Fibroblast of skin of back (primary cell): ENCODE measurements at places on chromosomes 5 and 9.

- DNase-seq = no peak
Measured at GRCh38 chr9:130444565-130445221, at the start of gene ASS1. Gene ASS1, plus strand, starts transcription at chr9:130444961. Its CDS starts 7,268 bp downstream, at chr9:130452229.

DNA sequence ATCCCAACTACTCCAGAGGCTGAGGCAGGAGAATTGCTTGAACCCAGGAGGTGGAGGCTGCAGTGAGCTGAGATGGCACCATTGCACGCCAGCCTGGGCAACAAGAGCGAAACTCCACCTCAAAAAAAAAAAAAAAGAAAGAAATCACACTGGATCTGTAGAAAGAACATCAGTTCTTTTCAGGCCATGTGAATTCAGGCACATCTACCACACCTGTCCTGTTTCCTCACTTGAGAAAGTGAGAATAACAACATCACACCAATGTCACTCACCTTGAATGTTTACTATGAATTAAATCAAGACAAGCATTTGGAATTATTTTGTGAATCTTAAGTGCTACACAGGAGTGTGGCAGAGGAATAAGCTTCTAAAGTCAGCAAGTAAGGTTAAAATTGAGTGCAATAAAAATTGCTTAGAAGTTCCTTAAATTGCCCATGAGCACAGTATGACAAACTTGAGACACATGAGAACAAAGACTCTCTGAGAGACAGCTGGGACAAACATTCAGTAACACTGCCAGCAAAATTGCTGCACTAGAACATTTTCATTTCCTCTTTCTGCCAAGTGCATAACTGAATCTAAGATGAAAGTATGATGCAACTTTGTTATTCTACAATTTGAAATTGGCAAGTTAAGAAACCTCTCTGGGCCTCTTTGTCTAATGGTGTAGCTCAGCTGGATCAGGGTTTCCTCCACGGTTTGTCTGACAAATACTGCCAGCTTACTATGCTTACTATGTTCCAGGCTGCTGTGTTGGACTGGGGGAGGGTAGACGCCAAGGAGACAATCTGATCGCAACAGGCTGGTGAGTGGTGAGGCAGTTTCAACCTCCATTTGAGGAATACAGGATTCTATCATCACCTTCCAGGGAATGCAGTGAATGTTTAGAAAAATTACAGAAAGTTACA lies 1.9 kb upstream of the RIC1 start:
- peak; percentile 72 for DNase-seq

DNA sequence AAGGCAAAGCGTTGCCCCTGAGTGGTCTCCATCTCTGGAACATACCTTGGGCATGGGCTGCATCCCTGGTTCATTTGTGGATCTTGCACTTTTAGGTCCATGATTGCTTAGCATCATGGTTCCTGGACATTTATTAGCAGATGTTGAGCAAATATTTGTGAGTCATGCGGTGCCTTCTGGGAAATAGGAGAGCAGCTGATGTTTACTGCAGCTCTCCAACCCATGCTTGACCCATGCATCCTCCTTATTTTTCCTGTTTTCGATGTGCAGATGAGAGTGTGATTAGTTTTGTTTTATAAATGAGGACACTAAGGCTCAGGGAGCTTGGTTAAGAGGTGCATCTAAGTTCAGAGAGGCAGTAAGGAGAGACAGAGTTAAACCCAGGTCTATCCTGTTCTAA lies 253.7 kb downstream of the ICE1 start:
- no peak for DNase-seq

- DNase-seq = peak; percentile 36
Measured at GRCh38 chr9:110214090-110214489, 6.1 kb upstream of the C9orf152 start.

DNA sequence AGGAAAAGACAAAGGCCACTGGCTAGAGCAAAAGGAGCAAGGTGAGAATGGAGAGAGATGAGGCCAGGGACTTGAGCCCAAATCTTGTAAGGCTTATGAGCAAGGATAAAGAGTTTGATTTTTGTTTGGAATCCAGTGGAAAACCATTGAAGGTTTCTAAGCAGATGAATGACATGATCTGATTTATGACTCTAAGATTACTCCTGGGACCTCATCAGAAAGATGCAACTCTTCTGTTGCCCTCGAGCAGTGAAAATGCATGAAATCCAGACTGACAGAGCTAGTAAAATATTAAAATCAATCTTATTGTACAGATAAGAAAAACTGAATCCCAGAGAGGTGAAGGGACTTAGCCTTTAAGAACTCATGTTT lies 677 bp downstream of the MFAP3 start:
- DNase-seq = no peak

DNA sequence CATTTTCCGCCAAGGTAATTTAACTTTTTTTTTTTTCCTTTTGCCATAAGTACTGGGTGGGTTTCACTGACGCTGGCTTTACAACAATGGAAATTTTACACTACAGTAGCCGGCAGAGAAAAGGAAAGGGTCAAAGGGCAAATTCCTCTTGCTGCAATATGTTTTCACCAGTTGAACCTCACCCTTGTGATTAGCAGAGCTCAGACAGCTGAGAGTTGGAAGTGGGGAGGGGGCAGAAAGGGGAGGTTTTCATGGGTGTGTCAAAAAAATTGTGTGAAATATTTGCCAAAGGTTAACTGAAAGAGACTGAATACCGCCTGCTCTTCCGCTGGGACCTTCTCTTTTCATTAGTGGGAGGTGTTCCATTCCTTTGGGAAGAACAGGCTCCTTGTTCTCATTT lies 296.9 kb downstream of the ADAMTS6 start:
- DNase-seq = no peak

GRCh38 chr5:167294882-167295680 lies 996.4 kb upstream of the WWC1 start:
- DNase-seq = peak; percentile 93

GRCh38 chr5:144035046-144035740 lies 135.3 kb downstream of the YIPF5 start:
- peak; percentile 91 for DNase-seq

GRCh38 chr5:36607114-36607571 lies 737 bp downstream of the SLC1A3 start:
- peak; percentile 55 for DNase-seq

DNA sequence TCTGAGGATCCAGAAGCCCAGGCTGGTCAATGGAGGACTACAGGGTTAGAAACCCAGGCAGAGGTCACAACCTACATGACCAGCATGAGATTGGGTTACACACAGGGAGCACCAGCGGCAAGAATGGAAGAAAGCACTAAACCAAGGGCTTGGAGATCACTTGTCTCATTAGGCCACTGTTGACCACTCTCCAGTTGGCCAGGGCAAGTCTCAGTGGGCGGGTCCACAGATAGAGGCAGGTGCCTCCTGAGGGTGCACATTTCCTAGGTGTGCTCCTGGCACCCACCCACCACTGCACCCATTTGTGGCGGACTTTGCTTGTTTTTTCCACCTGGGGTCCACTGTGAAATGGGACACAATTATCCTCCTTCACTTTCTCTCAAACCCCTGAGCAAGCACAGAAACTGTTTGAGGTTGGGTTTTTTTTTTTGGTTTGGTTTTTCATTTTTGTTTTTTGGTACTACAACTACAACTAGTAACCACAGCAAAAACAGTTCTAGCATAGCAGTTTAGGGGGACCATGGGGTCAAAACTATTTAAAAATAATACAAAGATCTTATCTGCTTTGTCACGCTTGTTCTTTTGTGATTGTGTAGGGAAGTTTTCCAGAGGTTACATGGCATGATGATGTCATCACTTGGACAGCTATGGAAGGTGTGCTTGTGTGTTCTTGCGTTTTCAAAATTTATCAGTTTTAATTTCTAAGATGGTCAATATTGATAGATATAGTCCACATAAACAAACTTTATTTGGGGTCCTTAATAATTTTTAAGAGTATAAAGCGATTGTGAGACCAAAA lies 6.1 kb downstream of the NPR2 start:
- DNase-seq = no peak

DNA sequence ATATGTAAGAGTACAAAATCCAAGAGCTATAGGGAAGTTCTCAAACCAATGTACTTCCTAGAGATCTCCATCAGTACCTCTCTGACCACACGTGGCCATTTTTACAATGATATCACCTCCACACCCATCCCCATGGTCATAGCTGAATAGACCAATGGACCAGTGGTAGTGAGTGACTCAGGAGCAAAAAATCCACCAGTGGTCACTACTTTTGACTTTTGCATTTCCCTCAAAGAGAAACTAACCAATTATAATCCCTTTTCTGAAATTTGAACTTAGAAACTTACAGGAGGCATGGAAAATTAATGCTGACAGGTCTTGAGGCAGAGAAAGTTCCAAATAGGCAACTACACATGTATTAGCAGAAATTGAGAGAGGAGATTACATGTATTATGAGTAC lies 238.4 kb downstream of the TRPM3 start:
- DNase-seq = peak; percentile 41

GRCh38 chr5:90983148-90983547 lies 400.0 kb downstream of the ARRDC3 start:
- DNase-seq = peak; percentile 79

GRCh38 chr9:7284517-7284916 lies 515.1 kb downstream of the DMAC1 start:
- DNase-seq = no peak

DNA sequence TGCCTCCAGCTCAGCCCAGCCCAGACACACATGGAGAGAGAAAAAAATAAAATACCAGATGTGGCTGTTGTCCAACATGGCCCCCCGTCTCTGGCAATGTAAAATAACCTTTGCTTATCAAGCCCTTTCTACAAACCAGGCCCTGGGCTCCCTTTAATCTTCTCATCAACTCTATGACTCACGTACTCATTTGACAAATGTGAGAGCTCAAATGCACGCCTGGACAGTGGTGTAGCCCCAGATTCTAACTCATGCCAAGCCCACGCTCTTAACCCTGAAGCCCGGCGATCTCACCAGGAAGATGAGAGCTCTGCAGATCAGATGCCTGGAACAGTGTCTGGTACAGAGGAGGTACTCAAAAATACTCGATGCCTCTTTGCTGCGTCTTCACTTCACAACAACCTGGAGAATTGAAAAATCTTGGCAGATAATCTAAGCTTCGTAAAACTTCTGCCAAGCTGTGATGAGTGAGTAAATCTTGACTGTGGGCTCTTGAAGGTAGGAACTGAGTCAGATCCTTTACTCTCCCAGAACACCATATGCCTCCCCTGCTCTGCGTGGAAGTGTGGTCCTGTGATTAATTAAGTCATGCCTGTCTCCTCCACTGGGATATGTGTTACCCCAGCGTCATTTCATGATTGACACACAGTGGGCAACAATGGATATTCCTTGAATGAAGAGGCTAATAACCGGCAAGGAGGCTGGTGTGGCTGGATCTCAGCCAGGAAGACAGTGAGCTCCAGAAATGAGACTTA lies 102.0 kb upstream of the FSTL4 start:
- no peak for DNase-seq

DNA sequence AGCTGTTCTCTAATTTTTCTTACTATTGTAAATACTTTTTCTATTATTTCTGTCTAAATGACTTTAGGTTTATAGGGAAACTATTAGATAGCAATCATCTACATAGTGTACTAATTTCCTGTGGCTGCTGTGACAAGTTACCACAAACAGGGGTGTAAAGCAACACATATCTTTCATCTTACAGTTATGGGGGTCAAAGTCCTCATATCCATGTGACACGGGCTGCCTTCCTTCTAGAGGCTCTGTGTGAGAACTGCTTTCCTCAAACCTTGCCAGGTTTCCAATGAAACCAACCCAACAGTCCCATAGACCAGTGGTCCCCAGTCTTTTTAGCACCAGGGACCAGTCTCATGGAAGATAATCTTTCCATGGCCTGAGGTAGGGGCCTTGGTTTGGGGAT lies 189.1 kb downstream of the ROR2 start:
- DNase-seq = no peak

GRCh38 chr5:170638454-170639220 lies 134.8 kb downstream of the KCNIP1 start:
- peak; percentile 51 for DNase-seq

DNA sequence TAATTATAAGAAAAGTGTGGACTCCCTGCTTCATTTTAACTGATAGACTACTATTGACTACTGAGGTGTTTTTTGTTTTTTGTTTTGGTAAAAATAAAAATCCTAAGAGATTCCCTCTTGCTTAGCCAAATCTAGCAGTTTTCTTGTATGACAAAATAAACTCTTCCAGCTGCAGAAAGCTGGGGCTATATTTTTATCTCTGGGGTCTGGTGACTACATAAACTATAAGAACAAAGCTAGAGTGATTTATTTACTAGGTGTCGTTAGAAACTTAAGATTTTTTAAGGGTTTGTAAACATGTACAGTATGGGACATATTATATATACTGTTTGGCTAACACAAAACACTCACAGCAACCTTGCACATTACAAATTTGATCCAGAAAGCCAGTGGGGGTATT lies 467.4 kb upstream of the MPDZ start:
- no peak for DNase-seq

DNA sequence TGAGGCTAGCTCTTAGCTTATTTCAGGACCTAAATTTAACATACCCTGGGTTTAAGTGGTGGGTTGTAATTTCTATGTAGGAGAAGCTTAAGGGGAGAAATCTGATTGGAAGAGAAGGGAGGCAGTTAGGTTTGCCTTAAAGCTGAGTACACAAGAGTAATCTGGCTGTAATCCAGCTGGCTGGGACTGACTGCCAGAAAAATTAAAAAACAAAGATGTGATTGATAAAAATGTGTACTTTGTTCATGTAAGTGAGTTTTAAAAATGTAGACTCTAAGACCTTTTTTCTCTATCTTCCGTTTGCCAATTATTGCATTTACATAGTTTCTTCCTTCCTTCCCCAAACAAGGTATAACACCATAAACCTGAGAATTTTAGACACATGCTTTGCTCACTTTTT lies 17.5 kb upstream of the MSMP start:
- no peak for DNase-seq

DNA sequence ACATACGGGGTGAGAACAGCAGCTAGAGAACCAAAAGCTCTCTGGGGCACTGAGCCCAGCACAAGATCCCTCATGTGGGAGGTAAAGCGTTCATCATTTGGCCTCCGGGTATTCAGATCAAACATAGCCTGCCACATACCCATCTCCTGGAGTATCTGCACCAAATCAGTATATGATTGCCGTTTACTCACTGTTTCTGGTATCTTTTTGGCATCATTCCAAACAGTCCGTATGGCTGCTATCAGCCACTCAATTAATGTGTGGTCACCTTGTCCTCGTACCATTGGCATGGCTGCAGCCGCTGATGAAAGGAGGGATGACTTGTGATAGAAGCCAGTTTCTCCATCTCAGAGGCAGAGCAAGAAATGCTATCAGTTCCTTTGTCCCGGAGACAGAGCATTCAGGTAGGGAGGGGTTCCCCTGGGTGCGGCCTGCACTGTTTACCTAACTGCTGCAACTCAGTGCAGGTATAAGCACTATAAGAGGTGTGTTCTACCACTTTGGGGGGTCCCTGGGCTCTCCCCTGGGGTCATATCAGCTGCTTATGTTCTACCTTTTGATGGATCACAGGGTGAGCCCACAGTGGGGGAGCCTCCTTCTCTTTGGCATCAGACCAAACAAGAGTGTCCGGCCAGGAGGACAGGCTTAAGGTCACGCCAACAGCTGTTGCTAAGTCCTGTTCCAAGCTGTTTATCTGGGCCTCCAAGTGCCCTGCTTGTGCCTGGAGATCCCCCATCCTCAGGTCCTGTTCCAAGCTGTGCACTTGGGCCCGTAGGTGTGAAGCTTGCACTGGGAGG lies 9.4 kb downstream of the DMAC1 start:
- no peak for DNase-seq

GRCh38 chr5:150758203-150758530 lies 650 bp downstream of the DCTN4 start:
- DNase-seq = no peak

GRCh38 chr5:167352801-167353200 lies 938.6 kb upstream of the WWC1 start:
- no peak for DNase-seq

GRCh38 chr5:40578501-40579451 lies 100.9 kb upstream of the PTGER4 start:
- DNase-seq = no peak
